ENCODE measurements at places on chromosomes 3 and 15.

DNA sequence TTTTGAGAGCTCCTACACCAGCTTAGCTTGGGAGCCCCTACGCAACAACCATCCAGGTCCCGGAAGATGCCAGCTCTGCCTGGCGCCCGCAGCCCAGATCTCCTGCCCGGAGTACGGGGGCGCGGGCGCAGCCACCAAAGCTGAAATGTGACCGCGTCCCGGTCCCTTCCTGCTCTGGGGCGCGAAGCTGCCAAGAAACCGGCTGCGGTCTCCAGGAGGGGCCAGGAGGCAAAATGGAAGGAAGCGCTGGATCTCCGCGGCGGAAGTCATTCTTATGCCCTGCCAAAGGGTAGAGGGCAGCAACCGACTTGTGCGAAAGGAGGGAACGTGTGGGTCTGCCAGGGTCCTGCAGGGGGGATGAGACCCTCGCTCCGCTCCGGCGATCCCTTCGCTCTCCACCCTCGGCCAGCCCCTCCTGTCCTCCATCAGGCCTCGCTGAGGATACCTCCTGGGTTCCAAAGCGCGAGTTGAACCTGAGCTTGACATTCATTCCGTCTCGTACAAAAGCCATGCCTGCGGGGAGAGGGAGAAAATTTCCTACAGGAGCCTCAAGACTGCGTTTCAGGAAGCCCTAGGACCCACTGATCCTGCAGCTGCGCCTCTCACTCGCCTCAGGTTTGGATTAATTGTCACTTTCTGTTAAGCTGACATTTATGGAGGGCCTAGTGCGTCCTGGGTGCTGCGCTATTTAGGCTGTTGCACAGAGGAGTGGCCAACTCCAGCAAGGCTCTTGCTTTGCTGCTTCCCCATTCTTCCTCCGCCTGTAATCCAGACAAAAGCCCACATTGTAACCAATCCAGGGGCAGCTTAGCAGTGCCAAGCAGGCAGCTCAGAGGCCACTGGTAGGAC is 98.3 kb upstream of the VGLL3 start:
- no peak for DNase-seq

- DNase-seq = no peak
These were observed 68.0 kb upstream of the TAMM41 start for GRCh38 chr3:11914651-11915050.

DNA sequence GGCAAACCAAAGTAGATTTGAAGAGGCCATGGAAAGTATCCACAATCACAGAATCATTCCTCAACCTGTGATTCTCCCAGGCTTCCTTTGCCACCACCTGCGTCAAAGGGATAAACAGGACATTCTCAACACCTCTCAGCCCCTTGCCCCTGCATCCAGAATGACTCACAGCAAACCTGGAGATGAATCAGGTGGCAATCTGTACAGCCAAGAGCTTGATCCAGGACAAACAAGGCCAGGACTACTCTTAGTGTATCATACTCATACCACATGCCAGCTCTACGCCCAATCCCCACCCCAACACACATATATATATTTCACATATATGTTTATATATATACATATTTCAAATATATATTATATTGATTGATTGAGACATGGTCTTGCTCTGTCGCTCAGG is 23.6 kb upstream of the C3orf62 start:
- DNase-seq = no peak

DNA sequence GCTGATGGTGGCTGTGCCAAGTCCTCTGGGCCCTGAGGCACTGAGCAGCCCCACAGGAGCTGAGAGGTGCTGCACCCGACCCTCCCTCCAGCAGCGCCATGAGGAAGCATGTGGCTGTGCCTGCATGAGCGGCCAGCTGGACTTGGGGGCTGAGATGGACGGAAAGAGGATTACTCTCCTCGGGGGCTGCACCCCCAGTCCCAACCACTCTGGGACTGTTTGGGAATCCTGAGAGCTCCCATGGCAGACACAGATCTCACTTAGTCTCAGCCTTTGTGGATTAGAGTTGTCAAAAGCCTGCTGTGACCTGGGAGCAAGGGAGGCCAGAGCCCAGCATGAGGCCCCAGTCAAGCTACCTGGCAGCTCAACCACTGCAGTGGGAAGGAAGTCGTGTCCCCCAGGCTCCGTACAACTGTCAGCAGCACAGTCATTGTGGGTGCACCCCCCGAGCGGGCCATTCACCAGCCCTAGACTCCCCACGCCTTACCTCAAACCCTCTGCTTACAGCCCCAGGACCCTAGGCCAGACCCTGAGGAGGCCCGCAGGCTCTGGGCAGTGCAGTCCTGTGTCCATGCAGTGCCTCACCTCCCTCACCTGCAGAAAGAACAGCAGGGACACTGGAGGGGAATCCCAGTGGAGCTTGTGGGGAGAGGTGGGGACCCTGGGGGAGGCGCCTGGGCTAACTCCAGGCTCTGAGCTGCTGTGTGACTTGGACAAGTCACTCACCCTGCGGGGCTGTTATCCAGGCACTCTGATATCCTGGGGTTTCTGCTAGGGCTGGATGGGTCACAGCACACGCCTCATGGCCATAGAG is 17.1 kb downstream of the PRR23E start:
- DNase-seq = no peak

- DNase-seq = no peak
These were observed 77.4 kb downstream of the LSM3 start for GRCh38 chr3:14256046-14256445.

DNA sequence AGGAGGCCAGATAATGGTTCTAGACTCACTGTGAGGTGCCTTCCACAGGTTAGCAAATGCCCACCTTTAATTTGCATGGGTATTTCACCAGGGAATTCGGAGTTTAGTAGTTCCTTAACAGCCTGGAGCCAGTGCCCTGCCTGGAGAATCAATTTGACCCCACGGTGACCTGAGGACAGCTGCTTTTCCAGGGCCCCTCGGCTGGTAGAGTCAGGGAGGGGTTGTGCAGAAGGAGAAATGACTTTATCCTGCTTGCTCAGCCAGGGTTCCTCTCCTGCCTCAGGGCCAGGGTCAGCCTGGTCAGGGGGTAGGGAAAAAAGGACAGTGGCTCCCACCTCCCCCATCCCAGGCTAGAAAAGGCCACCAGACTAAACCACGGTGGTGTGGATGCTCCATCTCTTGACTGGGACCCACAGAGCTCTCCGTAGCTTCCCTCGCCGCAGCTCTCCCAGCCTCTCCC is 12.0 kb downstream of the DLL4 start:
- no peak for DNase-seq

DNA sequence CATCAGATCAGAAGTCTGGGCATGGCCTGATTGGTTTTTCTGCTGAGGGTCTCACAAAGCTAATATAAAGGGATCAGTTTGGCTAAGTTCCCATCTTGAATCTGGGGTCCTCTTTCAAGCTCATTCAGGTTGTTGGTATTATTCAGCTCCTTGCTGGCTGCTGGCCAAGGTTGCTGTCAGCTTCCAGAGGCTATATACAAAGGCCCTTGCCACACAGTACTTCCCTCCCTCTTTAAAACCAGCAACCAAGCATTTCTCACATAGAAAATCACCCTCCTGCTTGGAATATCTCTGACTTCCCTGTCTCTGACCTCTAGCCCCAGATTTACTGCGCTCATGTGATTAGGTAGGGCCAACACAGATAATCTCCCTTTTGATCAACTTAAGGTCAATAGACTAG is 442.9 kb downstream of the ERC2 start:
- DNase-seq = no peak

GRCh38 chr3:178880274-178880673 is 191.3 kb downstream of the ZMAT3 start:
- no peak for DNase-seq

DNA sequence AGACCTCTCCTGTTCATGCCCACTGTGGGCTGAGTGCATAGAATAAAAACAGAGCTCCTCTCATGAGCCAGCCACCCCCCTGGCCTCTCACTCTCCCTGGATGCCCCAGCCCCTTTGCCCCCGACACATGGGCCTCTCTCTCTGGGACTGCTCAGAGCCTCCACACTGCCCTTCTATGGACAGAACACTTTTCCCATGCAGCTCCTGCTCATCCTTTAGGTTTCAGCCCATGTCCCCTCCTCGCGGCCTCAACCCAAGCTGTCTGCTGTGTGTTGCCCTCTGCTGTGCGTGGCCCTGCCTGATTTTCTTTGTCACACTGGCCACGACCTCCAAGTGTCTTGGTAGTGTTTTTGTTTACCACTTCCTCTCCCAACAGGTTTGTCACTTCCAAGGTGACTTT is 20.7 kb upstream of the PRR23E start:
- DNase-seq = no peak

DNA sequence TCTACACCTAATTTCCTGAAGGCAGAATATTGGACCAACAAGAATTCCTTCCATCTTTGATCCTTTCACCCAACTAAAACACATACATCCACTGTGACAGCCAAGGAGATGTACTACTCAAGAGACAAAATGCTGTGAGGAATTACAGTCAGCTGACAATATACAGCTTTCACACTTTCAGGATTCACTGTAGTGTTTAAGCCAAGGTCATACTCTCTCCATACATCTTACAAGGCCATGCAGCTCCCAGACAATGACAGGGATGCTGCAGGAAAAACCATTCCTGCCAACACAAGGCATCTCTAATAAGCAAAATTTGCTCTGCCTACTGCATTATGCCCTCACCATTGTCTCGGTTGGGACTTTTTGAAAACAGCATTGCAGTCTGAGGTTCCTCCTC is 170.7 kb downstream of the TBC1D5 start:
- DNase-seq = no peak

DNA sequence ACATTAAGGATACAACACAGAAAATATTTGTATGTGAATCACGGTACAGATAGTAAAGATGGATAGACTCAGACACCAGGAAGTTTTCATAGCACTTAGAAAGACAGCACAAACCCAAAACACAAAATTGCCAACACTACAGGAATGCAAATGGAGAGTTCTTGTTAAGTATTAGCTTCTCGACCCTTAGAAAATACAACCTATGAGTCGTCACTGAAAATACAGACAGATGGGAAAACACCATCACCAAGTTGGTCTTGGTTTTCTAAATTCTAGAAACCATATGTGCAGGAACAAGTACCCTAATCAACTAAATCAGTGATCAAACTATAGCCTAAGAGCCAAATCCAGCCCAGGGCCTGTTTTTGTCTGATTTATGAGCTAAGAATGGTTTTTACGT is 50.7 kb downstream of the PEAK1 start:
- DNase-seq = no peak

- DNase-seq = no peak
These were observed 4.4 kb upstream of the AVEN start for GRCh38 chr15:34043391-34043790.

GRCh38 chr15:40239693-40240618 is 1.1 kb downstream of the PAK6 start:
- DNase-seq = no peak

GRCh38 chr15:47461652-47462141 is 255.6 kb upstream of the SEMA6D start:
- DNase-seq = no peak

DNA sequence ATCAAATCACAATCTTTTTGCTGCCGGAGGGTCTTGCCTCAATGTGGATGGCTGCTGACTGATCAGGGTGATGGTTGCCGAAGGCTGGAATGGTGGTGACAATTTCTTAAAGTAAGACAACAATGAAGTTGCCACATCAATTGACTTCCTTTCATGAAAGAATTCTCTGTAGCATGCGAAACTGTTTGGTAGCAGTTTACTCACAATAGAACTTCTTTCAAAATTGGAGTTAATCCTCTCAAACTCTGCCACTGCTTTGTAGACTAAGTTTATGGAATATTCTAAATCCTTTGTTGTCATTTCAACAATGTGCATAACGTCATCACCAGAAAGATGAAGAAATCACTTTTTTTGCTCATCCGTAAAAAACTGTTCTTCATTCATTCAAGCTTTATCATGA is 65.8 kb downstream of the B3GNT5 start:
- no peak for DNase-seq

DNA sequence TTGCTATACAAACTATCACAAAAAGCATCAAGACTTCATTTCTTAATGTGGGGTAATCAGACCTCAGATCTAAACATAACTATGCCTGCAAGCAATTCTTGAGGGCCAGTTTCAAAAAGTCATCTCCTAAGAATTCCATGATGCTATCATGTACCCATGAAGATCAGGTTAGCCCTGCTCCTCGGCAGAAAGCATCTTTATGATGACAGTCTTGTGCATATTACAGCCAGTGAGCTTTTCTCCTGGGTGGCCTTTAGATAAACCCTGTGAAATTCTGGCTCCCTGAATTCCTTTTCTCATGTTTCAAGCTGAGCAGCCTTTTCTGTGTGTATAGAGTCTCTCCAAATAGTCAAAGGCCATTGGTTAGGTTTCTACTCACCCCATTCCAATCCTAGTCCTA is 201.9 kb upstream of the MCTP2 start:
- DNase-seq = no peak

GRCh38 chr3:119542168-119542767 is 17.1 kb downstream of the CD80 start:
- DNase-seq = no peak

DNA sequence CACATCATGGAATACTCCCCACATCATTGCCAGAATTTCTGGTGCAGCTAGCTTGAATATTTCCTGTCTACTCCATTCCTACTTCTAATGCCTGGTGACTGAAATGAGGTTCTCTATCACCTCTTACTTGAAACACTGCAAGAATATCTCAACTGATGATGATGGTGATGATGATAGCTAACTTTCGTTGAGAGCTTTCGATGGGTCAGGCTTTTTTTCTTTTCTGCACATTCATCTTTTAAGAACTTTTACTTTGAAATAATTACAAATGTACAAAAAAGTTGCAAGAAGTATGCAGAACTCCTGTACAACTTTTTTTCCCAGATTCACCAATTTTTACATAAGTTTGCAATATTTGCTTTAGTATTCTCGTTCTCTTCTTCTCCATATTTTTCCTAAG is 233.5 kb downstream of the MEIS2 start:
- DNase-seq = no peak

DNA sequence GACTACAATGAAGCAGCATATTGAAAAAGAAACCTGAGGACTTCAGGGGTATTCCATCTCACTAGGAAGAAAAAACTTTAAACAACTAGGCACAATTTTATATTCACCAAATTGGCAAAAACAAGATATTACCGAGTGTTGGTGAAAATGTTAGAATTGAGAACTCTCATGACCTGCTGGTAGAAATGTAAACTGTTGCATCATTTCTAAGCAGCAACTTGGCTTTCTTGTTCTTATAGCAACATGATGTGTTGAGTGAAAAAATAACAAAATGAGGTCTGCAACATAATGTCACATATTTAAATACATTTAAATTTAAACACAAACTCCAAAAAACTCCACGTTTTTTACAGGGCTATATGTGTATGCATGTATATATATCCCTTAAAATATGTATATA is 59.0 kb upstream of the SPPL2A start:
- DNase-seq = no peak

DNA sequence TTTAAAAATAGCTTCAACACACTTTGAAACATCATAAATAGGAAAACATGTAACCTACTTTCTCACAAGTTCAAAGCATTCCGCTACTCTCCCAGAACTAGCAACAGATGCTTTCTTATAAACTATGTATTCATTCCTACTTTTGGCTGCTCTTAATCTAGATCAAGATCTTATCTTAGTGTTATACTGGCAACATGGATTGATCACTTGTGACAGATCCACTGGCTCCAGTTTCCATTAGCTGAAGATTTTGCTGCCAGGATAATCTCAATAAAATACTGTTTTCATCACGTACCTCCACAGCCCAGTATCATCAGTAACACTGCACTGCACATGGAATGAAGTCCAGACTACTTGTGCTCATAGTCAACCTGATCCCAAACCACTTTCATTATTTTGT is 491.7 kb upstream of the AGTR1 start:
- no peak for DNase-seq

All from neuronal stem cell (in vitro differentiated cells).